ENCODE measurements at places on chromosomes 3 and 15.

GRCh38 chr3:16272588-16272987, 7.6 kb downstream of the OXNAD1 start:
- DNase-seq = no peak

DNA sequence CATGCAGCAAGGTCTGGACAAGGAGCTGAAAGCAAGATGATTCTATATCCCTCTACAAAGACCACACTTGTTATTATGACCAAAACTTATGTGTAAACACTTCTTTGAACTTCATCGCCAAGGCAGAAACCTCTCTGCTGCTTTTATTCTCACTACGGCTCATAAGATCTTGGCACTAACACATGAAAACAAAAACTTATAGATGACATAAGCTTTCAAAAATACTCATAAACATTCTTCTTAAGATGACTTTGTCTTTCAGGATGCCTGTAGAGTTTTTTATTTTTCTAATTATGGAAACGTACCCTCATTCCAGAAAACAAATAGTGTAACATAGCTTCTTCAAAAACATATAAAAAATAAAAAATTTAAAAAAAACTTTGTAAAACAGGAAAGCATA, 12.5 kb upstream of the C15orf61 start:
- DNase-seq = no peak

DNA sequence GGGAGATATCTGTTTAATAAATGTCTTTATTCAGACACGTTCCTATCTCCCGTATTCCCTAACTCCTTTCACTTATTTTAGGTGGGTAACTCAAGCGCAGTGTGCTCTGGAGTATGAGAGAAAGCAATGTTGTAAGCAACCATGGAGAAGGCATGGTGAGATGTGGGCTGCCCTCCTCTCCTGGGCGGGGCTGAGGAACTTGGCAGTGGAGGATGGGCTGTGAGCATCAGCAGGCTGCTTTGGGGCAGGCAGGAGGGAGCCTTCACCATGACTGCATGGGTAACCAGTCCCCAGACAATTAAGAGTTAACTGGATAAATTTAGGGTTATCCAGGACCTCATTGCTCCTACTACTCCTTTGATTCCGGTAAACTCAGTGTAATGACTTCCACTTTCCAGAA, 126.1 kb downstream of the RORA start:
- DNase-seq = no peak

DNA sequence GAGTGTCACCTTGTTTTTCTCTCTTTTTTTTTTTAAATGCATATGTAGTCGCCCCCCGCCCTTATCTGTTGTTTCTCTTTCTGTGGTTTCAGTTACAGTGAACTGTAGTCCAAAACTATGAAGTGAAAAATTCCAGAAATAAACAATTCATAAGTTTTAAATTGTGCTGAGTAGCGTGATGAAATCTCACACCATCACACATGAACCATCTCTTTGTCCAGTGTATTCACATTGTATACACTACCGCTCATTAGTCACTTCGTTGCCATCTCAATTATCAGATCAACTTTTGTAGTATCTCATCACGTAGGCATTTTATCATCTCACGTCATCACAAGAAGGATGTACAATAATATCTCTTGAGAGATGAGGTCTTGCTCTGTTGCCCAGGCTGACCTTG, 62.5 kb upstream of the MLF1 start:
- DNase-seq = no peak

GRCh38 chr3:83002869-83003445, 1241.5 kb upstream of the GBE1 start:
- DNase-seq = no peak

- DNase-seq = peak; percentile 61
Measured at GRCh38 chr3:132399054-132399929, 18.0 kb upstream of the DNAJC13 start.

DNA sequence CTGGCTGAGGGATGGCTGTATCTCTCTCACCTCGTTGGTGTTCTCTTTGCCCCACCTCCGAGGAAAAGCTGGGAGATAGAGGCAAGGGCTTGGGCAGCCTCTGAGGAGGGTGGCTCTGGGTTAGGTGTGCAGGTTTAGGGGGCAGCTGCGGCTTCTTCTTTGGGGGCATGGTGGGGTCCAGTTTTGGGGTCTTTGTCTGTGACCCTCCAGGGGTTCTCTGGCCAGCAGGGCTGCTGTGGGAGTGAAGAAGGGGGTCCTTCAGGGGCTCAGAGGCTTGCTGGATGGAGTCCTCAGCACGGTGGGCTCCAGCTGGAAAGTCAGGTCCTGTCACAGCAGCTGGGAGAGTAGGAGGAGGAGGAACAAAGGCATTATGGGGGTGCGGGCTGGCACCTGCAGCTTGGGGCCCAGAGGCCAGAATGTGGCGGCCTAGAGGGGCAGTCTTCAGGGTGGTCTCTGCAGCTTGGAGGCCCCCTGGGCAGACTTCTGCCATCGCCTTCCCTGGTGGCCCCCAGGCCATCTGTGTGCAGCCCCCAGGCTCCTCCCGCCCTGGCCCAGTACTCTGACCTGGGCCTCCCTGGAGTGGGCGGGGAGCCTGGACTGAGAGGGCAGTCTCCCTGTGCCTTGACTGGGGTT, 7.0 kb downstream of the XIRP1 start:
- no peak for DNase-seq

DNA sequence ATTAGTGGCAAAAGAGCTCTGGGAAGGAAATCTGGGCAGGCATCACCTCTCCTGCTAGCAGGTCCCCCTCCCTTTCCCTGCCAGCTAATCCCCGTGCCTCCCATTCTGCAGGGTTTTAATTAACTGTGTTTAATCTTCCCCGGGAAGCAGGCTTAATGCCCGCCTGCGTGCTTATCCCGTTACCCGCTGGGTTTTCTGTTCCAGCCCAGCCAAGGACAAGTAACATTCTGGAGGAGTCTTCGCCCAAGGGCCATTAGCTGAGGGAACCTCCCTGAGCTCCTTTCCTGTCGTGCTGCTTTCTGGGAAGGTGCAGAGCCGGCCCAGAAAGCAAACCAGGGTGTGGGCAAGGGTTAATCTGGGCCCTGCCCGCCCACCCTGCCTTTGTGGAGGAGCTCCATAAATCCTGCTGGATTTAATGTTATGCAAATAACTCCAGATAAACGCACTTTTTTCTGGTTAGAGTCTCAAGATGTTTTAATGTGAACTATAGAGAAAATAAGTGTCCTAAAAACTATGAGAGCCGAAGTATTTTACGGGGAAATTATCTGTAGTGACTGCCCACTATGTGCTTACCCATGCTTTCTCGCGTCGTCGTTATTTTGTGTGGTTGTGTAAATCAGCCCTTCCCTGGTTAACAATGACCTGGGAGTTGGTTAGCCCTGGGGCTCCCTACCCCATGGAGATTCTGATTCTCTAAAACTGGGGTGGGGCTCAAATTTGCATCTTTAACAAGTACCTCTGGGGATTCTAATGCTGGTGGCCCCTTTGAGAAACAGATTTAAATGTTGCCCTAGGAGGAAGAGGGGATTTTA, 25.9 kb downstream of the TRIM71 start:
- DNase-seq = no peak

- no peak for DNase-seq
Measured at GRCh38 chr15:57221134-57221533, 155.2 kb upstream of the CGNL1 start.

GRCh38 chr3:74217467-74217866, 397.0 kb downstream of the CNTN3 start:
- no peak for DNase-seq

- DNase-seq = no peak
Measured at GRCh38 chr3:3578718-3579117, 220.5 kb upstream of the LRRN1 start.

DNA sequence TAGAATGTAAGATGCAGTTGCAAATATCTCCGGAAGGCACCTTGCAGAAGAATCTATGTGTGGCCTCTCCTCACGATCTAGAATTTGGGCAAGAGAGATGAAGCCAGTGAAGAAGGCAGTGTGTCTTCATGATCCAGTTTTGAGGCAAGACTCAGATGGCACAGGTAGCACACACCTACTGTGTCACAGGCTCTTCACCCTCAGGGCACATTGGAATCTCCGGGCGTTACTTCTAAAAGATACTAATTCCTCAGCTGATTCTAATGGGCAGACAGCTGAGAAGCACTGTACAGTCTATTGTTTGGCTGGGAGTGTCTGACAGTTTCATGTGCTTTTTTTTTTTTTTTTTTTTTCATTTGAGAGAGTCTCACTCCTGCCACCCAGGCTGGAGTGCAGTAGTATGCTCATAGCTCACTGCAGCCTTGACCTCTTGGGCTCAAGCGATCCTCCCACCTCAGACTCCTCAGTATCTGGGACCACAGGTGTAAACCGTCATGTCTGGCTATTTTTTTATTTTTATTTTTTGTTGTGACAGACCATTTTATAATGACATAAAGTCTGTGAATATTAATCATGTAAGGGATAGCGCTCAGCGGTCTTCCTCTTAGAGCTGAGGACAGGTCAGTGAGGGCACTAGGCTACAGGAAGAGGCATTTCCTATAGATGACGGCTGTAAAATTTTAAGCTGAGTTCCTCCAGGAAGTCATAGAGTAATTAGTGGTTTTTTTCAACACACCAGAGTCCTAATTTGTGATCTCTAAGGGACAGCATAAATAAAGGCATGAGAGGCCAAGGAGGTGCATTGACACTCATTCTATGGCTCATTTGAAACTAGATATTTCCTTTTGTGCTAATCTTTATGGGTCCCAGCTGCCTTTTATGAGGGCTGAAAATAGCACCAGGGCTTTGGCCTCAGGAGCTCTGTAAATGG, 4.0 kb downstream of the C3orf52 start:
- DNase-seq = no peak

DNA sequence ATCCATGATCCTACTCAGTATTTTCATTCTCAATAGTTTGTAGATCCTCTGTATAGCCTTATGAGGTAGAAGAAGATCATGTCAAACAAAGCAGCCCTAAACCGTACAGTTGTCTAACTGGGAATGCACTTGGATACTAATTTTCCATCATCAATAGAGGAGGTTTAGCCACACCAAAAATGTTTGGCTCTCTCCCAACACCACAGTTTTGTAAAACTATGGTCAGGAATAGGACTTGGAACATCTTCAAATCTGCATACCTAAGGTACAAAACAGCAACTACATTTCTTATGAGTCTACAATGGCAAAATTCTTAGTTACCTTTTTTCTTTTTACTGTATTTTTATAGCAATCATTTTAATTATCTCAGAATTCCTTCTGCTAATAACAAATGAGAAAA, 1001.6 kb downstream of the ROBO2 start:
- DNase-seq = peak; percentile 71

- DNase-seq = no peak
Measured at GRCh38 chr3:5014391-5014790, 35.2 kb downstream of the BHLHE40 start.

DNA sequence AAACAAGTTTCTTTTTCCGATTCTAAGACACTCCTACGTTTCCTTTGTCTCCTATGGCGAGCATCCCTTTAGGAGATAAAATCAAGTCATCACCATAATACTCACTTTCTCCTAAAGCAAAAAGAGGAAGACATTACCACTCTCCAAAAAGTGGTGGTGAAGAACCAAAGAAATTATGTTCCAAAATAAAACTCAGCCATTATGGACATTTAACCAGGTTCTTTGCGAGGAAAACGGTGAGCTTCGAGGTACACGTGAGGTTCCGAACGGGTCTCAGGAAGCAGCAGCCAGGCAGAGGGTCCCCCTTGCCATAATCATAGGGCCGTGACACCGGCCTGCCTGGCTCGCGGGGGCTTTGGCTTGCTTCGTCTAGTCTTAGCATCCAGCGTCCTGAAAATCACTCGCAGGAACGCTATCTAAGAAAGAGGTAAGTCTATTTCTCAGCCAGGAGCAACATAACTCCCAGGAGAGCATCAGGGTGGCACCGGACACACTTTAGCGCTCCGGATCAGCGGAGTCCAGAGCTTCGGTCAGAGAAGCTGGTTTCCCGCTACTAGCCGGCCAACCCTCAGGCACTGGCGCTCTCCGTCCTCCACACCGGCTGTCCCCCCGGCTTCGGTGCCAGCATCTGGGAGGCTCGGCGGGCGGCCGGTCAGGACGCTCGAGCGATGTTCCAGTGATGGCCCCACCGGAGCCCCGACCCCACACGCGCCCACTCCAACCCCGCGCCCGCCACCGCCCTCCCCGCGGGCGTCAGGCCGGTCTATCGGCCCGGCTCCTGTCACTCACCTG, 581 bp downstream of the IP6K1 start:
- peak; percentile 25 for DNase-seq

DNA sequence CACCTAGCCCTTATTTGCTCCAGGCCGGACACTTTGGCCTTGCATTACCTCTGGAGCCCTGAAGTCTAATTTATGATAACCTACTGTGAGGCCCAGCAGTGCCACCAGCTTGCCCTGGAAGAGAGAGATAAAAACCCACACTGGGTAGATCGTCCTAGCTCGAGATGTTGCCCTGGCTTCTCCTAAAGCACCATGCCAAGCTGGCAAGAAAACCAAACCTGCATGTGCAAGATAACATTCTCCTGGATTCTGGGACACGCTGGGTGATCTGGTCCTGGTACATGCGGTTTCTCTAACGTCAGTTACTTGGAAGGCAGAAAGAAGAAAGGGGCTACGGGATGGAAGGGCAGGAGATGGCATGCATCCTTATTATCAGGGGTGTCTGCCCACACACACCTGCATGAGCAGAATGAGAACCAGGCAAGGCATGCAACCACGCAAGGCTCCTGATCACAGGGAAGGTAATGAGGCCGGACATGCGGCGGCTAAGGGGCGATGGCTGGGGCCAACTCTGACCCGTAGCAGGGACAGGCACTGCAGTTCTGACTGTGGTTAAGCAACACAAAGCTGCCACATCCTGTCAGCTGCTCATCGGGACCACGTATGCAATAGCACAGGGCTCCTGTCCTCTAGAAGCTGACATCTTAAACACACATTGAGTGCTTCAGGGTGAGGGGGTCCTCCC, 73.0 kb downstream of the OXNAD1 start:
- no peak for DNase-seq

- no peak for DNase-seq
Measured at GRCh38 chr3:126018545-126018944, 49.6 kb downstream of the ROPN1B start.

DNA sequence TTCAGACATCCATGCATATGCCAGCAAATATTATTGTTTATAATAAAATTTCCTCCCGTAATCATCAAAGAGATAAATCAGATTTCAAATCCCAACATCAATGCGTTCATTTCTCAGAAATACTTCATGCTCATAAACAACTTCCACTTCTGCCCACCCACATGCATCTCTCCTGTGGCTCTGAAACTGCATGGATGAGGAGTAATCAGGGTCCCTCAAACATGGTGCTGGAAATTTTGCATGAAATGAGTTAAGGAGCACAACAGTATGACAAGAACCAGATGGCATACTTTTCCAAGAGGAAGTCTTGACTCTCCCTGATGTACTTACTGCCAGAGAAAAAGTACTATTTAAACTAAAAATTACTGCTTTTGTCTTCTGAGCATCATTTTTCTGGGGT, 26.9 kb upstream of the MFSD1 start:
- DNase-seq = no peak

DNA sequence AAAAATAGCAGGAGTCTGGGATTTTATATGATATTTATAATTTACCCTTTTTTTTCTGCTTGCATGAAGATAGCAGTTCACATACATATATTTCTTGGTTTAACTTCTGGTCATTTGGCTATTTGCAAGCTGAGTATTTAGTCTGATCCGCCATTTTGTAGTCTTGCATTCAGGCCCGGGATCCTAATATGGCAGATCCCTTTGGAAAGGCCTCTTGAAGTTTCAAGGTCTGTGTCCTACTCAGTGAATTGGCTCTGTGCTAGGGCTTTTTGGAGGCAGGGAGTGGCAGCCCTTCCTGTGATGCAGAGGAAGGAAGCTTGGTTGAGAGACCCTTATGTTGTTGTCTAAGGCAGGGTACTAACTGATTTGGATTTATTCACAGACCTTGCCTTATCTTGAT, 2.9 kb downstream of the SNRPN start:
- no peak for DNase-seq
